Naive B cell (primary cell): ENCODE measurements at places on chromosomes 5 and 9. TPM values are rescaled to one million over a fixed set of nuclear protein-coding genes. Genes with fewer than 3 reads are reported as not detected.

DNA sequence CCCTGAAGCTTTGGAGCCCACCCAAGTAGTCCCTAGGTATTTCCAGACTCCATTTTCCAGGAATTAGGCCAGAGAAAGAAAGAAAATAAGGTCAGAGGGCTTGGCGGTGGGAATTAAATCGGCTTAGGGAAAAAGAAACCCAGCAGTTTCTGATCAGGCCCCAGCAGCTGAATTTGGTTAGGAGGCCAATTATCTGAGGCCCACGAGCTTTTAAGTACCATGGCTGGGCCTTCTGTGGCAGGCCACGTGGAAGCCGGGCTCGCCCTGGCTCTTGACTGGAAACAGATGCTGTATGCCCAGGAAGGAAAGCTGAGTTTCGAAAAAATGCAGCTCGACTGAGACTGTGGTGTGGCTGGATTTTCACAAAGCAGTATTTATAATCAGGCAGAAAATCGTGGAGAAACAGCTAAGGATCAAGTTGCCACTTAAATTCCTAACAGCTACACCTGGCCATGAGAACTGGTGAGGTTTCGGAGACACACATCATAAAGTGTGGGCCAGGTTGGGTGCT lies 75.1 kb upstream of the PANK3 start:
- H3K27ac ChIP-seq = no peak overlapping the region
- H3K4me3 ChIP-seq = no peak overlapping the region
- DNase-seq = no peak
- no peaks in the 10 kb centered on the region for H3K36me3 ChIP-seq
- H3K4me1 ChIP-seq = no peaks in the 10 kb centered on the region
- peaks cover 9% of the 10 kb centered on the region for H3K27me3 ChIP-seq

DNA sequence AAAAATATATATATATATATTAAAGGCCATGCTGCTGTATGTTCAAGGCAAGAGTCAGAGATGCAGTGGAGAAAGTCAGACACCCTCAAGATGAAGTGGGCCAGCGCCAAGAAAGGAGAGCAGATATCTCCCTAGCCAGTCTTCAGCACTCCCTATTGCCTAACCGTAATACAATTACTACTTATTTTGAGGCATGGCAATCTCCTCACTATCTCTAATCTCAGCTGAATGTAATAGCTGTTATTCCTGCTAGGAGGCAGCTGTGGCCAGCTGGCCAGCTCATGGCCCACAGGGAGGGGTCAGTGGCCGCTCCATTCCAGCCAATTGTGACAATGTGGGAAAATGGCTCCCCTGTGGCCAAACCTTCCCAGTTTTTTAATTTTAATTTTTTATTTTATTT lies 87.5 kb upstream of the FBXW11 start:
- H3K4me1 ChIP-seq = peaks cover 10% of the 10 kb centered on the region
- H3K27me3 ChIP-seq = no peaks in the 10 kb centered on the region
- no peak overlapping the region for H3K27ac ChIP-seq
- no peak for DNase-seq

DNA sequence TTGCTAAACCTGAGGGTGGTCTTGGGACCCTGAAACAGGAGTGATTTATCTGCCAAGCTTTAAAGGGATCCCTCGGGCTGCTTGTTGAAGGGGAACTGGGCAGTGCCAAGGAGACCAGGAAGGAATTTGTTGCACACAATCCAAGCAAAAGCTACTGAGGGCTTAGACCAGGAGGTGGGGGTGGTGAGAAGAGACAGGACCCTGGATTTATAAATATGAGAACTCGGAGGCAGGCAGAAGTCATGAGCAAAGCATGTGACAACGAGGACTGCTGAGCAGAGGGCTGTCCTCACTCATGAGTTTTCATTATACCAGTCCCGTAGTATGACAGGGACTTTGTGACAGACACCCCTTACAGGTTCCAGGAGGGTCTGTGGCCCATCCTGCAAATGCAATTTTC lies 237.3 kb downstream of the DRD1 start:
- no peak for DNase-seq
- no peaks in the 10 kb centered on the region for H3K27me3 ChIP-seq
- no peak overlapping the region for H3K4me3 ChIP-seq
- H3K27ac ChIP-seq = no peak overlapping the region

Gene MCTP1
- polyA plus RNA-seq = 2.3 TPM
